ENCODE measurements at places on chromosomes 13 and 19. TPM values are rescaled to one million over a fixed set of nuclear protein-coding genes. Genes with fewer than 3 reads are reported as not detected.

The MEIOSIN gene
- total RNA-seq, result not detected

The FUT2 gene
- not detected for total RNA-seq

The CDX2 gene
- not detected for total RNA-seq

The PKN1 gene
- total RNA-seq, result 19.0 TPM

The PTH2 gene
- total RNA-seq, result not detected

The RNASEH2B gene
- total RNA-seq, result 53.3 TPM

The NXNL1 gene
- total RNA-seq, result not detected

The HSD17B14 gene
- not detected for total RNA-seq

The PDCD5 gene
- 308 TPM for total RNA-seq
